ENCODE measurements at places on chromosomes 1 and 21.

DNA sequence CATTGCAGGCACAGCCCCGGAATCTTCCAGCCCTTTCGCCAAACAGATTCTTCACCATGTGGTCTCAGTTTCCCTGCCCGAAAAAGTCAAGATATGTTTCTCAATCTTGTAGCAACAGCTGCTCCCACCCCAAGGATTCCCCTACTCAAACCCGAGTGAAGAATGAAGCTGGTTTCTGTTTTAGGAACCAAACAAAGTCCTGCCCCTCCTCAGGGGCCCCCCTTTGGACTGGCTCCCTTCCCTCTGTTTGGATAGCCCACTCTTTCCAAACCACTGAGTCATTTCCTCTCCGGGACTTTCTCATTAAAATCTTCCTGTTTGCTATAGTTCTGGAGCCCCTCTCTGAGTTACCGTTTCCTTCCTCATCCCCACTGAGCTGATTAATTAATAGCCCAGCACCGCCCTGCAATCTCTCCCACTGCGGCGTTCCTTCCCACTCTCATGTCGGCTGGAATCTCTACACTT, 100.9 kb downstream of the TSEN15 start:
- no peak for DNase-seq

- no peak for DNase-seq
These were observed 20.2 kb upstream of the PLEKHG5 start for GRCh38 chr1:6511561-6512244.

GRCh38 chr1:30249446-30250337, 473.7 kb downstream of the MATN1 start:
- no peak for DNase-seq

DNA sequence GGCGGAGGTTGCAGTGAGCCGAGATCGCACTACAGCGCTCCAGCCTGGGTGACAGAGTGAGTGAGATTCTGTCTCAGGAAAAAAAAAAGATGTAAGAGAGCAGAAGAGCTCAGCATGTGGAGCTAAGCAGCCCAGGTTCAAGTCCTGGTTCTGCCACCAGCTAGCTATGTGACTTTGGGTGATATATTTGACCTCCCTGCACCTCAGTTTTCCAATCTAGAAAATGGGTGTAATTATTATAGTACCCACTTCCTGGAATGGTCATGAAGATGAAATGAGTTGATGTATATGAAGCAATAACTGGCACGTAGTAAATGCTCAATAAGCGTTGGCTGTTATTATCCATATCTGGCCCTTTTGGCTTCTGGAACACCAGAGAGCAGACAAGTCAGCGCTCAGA, 38.2 kb downstream of the CAMK2N1 start:
- DNase-seq = no peak

DNA sequence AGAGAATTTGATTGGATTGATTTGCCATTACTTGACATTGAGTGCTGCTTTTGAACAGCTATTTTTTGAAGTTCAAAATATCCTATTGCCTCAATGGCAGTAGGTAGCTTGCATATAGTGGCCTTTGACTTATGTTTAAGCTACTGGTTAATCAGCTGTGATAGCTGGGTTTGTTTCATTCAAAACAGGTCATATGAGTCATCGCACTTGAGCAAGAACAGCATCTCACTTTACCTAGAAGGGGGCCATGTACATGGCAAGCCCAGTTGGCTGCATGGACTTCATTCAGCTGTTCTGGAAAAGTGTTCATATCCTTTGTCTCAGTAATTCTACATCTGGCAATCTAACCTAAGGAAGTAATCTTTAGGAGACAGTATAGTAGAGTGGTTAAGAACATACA, 29.0 kb upstream of the ARID1A start:
- no peak for DNase-seq

- no peak for DNase-seq
These were observed 23.4 kb downstream of the PRKCZ start for GRCh38 chr1:2073382-2074230.
